ENCODE measurements at places on chromosomes 6 and 20.
A peak's percentile ranks its signal among the peaks of the same experiment; 100 is the strongest.

DNA sequence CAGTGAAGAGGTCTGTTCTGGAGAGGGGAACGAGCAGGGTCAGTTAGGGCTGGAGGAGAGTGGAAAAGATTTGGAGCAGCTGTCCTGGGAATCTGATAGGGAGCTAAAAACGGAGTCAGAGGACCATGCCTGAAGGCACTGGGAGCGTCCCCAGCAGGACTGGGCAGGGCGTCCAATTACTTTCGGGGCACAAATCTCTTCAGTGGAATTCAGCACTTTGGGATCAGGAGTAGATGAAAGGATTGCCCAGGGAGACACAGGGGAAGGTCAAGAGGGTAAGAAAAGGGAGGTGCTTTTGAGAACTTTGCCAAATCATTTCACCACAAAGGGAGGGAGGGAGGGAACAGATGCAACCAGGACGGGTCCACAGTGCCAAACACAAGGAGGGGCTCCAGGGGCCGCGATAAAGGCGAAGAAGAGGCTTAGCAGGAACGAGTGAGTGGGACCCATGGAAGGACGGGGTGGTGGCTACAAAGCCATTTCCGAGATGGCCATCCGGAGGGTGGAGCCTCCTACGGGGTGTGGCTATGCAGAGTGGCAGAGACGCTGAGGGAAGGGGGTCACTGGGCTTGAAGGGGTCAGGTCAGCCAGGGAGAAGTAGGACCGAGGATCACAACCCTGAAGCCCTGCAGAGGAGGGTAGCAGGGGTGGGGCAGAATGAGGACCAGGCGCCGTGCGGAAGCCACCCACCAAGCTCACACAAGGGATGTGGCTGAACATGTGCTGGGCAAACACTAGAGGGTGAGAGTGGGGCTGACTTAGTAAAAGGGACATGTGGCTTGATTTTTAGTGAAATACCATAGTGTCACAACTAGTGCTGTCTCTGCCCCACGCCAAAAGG is 180.0 kb upstream of the RREB1 start:
- peak; percentile 26 for DNase-seq

DNA sequence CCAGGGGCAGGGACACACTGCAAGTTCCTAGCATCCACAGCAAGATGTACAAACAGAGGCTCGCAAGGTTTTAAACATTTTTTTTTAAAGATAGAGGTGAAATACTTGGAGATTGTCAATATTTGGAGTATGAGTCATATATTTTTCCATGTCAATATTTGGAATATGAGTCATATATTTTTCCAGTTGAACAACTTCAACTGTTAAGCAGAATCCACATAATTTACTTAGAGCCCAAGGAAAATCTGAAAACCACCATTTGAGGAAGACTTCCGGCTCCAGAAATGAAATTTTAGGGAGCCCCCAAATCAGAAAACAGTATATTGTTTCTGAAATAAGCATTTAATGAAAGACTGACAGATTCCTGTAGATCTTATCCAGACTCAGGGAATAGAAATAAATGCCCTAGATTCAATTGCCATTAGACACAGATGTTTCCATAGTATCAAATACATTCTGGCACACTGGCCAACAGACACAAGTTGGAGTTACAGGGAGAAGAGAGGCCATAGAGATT is 51.6 kb upstream of the FAM184A start:
- DNase-seq: no peak

- peak; percentile 54 for DNase-seq
These were observed 144.0 kb downstream of the BCKDHB start for GRCh38 chr6:80250391-80250997.

DNA sequence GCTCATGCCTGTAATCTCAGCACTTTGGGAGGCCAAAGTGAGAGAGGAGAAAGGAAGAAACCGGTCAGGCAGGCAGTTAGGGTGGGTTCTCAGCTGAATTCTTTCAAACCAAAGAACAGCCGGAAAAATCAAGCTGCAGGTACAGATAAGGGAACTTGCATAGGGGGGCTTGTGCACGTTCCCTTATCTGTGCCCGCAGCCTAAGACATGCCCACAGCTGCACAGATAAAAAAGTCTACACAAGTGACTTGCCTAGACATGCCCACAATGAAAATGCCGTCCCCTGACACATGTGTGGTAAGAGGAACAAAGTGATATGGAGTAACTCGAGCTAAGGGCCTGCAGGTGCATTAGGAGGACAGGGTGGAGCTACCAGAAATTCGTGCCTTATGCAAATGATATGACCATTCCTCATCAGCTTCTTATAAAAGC is 175.8 kb upstream of the SALL4 start:
- DNase-seq: peak; percentile 16

- no peak for DNase-seq
These were observed 64.3 kb downstream of the EDN1 start for GRCh38 chr6:12354499-12354898.

GRCh38 chr6:54778731-54779130 is 67.8 kb upstream of the FAM83B start:
- DNase-seq: no peak

- no peak for DNase-seq
These were observed 109.9 kb downstream of the UTRN start for GRCh38 chr6:144395014-144395413.

DNA sequence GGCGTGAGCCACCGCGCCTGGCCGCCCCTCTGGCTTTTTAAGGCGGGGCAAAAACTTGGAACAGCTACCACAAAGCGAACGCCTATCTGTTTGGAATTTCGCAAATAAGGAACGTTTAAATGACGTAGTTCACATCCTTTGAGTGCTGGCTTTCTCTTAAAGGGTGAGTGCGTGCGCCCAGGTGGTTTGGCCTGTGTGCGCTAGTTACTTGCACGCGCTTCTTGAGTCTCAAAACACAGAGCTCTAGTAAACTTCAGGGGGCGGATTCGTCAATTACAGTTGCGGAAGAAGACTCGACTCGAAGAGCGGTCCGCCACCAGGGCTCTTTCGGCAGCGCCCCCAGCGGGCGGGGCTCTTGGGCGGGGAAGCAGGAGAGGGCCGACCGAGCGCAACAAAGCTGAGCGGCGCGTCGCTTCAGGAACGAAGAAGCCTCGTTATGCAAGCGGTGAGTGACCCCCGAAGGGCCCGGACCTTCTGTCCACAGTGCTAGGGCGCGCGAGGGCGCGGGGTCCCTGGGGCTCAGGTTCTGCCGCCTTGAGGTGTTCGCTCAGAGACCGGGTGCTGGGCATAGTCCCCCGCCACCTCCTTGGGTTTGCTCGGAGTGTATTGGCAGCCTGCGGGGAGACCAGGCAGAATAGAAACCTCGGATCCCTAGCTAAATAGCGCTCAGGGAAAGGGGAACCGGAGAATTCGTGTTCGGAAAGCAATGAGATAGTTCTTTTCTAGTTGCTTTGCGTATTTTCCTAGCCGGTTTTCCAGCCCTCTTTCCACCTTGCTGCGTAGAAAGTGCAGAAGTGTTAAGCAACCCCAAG is at the start of gene SYCP2L:
TSS of gene SYCP2L (plus strand) at position 362 of the 812 bp plus-strand sequence. CDS start at position 437, 75 bp downstream.
- peak; percentile 36 for DNase-seq

GRCh38 chr6:73152966-73153757 is 72.1 kb downstream of the KHDC1L start:
- no peak for DNase-seq

- DNase-seq: no peak
These were observed 146.6 kb upstream of the GLP1R start for GRCh38 chr6:38901802-38902522.

DNA sequence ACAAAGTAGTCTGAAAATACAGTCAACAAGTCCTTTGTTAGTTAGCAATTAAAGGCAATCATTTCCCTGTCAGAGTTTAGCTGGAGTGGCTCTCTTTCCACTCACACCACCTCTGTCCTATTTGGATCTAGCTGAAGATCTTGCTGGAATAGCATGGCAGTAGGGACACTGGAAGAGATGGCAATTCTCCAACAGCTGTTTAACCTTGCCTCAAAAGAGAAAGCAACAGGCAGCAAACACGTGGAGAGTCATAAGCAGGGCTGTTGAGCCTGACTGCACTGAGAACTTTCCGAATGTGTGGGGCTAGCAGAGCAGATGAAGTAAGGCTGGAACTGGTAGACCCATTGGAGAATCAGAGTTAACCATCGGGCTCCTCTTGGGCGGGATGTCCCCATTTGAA is 38.0 kb upstream of the PRSS35 start:
- DNase-seq: no peak

Data from erythroblast (primary cell).